ENCODE measurements at places on chromosomes 7 and 10.

DNA sequence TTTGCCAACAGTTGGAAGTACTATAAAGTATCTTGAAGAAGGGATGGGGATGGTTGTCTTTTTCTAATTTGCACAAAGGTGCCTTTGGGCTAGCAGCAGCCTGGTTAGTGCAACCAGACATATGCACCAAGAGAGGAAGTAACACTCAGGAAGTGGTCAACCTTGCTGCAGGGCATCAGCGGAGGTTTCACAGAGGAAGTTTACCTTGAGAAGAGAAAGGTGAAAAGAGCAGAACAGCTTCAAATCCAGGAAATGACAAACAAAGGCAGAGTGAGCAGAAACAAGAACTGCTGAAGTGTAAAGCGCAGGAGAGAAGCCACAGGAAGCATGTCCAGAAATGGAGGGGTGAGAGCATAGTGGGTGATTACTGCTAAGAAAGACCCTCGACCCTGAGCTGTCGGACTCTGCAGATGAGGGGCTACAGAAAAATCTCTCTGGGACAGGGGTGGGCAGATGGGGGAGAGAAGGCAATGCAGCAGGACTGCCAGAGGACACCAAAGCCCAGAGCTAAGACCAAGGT lies 66.9 kb downstream of the STK17A start:
- DNase-seq, result no peak

- no peak for DNase-seq
Measured at GRCh38 chr7:158276414-158277218, 311.0 kb downstream of the PTPRN2 start.

DNA sequence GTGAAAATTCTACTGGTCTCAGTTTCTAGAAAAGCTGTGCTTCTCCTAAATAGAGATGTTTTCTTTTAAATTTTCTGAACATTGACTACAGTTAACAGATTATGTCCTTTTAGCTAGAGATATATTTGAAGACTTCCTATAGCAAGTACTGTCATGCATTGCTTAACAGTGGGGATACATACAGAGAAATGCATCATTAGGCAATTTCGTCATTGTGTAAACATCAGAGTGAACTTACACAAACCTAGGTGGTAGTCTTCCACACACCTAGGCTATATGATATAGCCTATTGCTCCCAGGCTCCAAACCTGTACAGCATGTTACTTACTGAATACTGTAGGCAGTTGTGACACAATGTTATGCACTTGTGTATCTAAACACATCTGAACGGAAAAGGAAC lies 28.5 kb downstream of the PIK3CG start:
- no peak for DNase-seq

DNA sequence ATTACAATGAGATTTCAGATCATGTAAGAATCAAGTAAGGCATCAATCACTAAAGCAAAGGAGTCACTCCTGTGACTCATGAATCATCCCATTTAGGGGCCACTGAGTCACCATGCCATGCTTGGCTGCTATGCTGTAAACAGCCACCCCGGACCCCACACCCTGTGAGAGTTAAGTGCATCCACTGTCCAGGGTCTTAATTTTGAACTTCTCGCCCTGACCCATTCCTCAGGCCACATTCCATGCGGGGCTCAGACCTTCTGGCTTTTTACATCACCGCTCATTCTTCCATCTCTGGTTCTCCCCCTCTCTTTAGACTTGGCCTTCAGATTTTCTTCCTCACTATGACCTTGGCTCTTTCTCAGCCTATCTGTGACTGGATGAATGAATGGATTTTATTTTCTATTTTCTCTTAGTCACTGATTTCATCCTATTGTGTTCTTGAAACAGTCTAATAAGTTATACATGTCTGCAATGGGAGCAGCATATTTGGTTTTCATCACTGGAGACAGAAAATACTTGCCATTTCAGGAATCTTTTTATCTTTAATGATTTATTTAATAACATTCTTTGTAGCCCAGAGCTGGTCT lies 239.6 kb downstream of the SKIDA1 start:
- DNase-seq, result no peak

GRCh38 chr10:95606922-95607321 lies 45.8 kb upstream of the SORBS1 start:
- no peak for DNase-seq

GRCh38 chr10:920450-920849 lies 11.1 kb downstream of the LARP4B start:
- DNase-seq, result no peak

GRCh38 chr7:101502466-101503098 lies 126.5 kb downstream of the MYL10 start:
- DNase-seq, result no peak

DNA sequence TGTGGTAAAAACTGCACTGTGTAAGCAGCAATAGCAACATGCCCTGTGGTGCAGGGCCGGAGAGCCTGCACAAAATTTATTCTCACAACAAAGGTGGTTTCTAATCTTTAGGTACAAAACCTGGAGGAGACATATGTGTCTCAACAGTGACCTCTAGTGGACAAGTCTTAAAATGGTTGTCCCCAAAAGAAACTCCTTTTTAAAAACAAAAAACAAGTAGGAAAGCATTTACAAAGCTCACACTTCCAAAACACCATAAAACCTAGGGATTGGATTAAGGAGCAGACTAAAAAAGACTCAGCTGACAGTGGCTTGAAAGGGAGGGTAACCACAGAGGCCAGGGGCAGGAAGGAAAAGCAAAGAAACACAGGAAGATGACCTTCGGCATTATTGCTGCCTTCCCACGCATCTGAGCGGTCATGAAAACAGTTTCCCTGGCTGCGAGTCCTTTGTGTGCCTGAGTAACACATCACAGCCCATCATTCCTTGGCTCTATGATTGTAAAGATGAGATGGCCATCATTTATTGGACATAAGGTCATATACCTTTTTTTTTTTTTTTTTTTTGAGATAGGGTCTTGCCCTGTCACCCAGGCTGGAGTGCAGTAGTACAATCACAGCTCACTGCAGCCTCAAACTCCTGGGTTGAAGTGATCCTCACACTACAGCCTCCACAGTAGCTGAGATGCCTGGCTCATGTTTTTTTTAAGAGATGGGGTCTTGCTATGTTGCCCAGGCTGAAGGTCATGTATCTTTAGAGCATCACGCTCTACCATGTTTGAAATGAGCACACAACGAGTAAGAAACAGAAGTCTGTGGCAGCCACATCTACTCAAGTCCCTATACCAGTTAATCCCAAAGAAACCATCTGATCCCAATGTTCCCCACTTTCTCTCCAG lies 39.5 kb downstream of the RSU1 start:
- DNase-seq, result peak; percentile 80

- no peak for DNase-seq
Measured at GRCh38 chr10:21626457-21627161, 92.6 kb downstream of the MLLT10 start.
